ENCODE measurements at places on chromosomes 1 and 21.

DNA sequence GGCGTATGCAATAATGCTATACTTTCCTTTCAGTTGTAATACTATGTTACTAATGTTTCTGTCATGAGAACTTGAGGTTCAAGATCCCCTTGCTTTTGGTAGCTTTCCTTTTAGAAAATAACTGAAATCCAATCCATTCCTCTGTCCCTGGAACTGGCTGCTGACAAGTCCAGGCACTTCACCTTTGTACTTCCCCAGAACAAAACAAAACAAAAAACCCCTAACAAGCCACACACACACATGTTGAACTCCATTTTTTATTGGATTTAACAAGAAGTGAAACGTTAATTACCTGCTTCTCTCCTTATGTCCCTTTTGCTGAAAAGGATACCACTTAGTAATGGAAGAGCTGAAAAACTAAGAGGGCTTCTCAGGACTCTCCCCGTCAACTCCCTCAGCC lies 26.1 kb upstream of the SDC3 start:
- DNase-seq = no peak

DNA sequence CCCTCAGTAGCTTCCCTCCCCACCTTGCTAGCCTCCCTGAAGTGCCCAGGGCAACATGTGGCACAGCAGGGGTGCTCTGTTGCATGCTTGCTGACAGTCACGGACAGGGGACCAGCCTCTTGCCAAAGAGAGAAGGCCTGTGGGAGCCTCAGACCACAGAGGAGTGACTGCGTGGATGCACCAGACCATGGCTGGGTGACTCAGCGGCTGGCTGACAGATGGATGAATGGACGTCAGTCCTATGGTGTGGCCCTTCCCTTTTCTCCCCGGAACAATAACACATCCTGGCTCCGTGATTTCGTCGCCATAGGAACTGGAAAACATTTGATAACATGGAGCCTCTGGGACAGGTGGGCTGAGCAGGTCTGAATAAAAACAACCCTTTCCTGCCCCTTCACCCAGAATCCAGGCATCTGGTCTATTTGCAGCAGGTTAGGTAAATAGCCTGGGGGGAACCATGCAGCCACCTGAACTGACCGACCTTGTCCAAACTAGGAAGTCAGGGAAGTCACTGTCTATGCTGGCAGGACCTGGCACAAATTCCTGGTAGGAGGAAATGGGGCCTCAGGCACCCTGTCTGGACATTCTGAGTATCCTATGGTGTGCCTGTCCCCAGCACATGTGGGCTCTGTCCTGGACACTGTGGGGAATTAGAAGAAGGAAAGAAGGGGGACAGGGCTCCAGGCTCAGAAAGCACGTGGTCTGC lies 53.3 kb downstream of the NENF start:
- DNase-seq = no peak

GRCh38 chr21:29499734-29500343 lies 201.1 kb downstream of the BACH1 start:
- peak; percentile 36 for DNase-seq

DNA sequence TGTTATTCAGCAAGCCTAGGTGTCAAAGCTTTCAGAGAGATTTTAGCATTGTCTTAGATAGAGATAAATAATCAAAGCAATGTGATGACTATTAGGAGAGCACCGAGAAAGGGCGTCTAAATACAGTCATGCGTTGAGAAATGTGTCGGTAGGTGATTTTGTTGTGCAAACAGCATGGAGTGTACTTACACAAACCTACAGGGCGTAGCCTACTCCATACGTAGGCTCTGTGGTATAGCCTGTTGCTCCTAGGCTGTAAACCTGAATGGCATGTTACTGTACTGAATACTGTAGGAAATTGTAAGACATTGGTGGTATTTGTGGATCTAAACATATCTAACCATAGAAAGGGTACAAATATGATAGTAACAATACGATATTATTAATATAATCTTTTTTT lies 31.8 kb downstream of the KIF1B start:
- no peak for DNase-seq

DNA sequence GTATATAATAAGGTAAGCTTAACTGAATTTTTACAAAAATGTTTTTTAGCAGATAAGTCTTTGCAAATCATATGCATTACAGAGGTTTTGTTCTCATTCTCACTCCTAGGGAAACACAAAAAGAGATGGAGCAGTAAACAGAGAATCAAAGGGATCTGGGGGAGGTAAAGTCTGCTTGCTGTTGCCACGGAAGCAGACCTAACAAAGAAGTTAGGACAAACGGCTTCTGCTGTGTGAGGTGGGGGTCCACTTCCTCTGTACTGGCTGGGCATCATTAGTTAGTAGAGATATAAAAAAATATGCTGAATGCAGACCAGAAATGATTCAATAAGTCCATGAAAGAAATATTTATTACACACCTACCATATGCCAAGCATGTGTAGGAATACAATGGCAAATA lies 34.2 kb downstream of the GJA5 start:
- no peak for DNase-seq

DNA sequence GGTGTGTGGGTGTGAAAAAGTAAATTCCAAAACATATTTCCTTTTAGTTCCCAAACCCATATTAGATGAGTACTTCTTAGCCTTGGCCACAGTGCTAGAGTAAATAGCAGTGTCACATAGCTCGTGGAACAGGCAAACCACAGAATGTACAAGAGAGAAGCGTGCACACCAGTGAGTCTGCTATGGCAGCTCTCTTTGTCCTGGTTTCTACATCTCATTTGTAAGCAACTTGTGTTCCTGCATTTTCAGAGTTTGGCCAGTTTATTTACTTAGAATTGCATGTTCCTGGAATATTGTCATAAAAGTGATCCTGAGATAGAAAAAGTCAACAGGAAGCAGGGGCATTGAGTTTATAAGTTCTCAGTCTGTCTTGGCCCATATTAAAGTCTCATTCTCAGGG lies 142.1 kb downstream of the DHRS3 start:
- DNase-seq = no peak

DNA sequence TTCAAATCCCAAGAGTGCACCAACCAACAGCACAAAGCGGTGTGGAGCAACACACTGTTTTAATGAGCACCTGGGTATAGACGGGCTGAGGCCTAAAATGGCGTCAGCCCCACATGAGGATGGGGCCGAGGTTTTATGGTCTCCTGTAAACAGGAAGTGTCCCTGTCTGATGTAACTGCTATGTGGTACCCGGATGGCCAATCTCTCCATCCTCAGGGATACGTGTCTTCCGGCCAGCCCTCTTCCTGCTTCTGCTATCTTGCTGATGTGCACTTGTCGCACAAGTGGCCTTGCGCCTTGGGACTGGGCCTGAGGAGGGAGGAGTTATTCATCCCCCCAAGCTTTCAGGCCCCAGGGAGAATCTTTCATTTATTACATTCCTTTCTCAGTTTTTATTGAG lies 73.5 kb downstream of the CNST start:
- no peak for DNase-seq

DNA sequence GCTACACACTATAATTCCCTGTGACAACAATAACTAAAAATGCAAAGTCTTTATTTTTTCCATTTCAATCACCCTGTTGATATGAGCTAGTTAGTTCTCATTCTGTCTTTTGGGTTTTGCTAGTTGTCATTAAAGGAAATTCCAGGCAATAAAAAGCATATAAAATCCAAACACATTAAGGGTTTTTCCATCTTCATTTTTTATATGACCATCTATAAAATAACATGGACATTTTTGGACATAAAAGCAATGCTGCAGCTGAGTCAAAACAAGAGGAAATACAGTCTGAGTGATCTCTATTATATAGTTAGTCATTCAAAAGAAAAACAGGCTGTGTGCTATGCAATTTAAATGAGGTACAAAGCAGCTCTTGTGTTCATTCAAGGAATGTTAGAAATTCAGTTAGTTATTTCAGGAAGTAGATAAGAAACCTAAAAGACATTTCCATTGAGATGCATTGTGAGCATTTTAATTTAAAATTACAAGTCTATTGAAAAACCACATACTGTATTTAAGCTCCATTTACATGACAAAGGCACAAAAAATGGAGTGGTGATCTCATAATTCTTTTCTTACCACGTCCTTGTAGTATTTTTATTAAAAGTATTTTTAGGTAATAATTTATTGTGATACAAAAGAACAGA lies 67.3 kb upstream of the BCL10 start:
- no peak for DNase-seq

DNA sequence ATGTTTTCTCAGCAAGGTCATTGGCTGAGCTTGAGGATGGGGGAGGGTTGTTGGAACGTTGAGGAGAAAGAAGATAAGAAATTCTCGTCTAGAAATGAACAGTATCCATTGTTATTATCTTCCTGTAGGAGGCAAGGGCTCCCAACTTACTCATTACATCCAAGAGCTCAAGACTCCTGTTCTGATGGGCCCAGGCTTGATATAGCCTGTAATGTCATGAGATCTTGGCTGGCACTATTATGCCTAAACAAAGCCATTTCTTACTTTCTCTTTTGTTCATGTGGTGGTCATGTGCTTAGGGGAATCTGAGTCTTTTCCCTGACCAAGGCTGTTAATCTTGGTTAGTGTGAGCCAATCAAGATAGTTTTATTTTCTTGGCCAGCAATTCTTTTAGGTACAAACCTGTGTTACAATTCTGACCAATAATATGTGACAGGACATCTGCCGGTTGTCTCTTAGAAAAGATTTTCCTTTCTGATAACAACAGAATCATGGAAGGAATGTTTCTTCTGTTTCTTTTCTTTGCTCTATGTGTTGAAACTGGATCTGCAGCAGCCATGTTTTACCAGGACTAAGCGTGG lies 15.2 kb upstream of the IGSF3 start:
- no peak for DNase-seq

DNA sequence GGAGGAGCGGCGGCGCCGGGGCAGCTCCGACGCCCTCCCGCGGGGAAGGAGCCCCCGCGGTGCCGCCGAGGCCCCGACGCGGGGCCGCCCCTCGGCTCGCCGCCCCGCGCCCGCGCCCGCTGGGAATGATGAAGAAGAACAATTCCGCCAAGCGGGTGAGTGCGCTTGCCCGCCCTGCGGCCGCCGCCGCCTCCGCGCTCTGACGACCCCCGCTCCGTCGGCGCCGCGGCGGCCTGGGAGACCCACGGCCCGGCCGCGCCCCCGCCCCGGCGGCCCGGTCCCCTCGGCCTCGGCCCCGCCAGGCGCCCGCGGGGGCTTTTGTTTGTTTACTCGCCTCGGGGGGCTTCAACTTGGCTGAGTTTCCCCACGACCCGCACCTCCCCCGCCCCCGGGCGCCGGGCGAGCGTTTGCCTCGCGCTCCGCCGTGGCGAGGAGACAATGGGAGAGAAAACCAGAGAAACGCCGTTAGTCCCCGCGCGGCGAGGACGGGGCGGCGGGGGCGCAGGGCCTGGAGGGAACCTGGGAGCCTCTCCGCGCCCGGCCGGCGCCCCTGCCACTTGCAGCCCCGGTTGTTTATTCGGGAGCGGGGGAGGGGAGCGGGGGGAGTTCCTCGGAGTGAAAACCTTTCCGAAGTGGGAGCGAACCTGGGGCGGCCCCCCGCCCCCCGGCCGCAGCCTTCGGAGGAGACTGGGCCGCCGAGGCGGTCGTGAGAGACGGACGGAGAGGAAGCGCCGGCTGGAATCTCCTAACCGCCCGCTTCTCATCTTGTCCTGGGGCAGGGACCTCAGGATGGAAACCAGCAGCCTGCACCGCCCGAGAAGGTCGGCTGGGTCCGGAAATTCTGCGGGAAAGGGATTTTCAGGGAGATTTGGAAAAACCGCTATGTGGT lies 661 bp downstream of the PLEKHO1 start:
- DNase-seq = no peak

DNA sequence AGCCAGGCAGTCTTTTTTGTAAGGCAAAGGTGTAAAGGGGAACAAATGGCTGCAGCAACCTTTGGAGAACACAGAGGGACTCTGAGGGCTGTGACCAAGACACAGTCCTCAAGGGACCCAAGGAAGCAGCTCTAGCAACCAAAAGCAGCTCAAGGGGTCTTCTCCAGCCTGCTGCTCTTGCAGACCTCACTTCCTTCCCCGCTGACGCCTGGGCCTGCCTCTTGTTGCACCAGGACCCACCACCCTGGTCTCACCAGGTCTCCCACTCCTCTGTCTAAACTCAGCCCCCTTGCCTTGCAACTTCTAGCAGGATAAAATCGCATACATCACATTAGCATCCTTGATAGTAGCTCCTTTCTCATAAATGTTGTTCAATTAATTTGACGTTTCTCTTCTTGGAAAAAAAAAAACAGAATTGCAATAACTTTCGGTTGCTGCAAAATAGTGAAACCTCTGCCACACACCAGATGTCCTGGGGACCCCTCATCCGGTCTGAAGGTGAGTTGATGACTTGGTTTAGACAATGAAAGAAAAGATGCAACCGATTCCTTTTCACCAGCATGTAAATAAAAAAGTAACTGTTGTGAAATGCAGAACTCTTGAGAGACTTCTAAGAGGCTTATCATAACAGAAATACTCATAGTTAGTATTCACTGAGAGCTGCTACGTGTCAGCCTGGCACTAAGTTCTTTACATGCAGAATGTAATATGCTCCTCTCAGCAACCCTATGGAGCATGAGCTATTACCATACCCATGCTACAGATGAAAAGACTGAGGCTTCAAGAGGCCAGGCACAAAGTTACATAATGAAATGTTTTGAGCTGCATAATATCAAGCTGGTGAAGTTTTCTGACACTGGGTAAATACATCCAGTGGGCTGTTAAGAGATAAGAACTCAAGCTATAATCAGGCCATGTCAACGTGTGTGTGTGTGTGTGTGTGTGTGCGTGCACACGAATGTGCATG lies 58.5 kb downstream of the UMODL1 start:
- DNase-seq = no peak

GRCh38 chr1:51410568-51411460 lies 80.5 kb upstream of the TTC39A start:
- peak; percentile 42 for DNase-seq

DNA sequence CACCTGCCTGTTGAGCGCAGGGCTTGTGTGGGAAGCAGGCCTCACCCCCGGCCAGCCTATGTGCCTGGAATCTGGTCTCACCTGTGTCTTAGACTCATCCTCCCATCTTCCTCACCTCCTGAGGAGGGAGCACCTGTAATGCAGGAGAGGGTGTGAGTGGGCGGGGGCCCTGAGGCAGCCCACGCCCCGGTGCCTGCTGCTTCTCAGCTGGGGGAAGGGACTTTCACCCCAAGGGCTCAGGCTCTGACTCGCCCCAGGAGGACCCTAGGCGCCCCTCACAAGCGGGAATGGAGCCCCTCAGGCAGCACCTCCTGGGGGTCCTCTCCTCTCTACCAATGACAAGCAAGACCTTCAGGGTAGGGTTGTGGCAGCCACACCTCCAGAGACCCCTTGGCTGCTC lies 6.7 kb upstream of the ZNF670 start:
- DNase-seq = no peak

- DNase-seq = no peak
Measured at GRCh38 chr1:239612379-239612778, 226.0 kb downstream of the CHRM3 start.

- no peak for DNase-seq
Measured at GRCh38 chr1:209250861-209251636, 332.5 kb upstream of the CAMK1G start.

GRCh38 chr1:230306169-230306568 lies 120.0 kb downstream of the PGBD5 start:
- DNase-seq = no peak

GRCh38 chr1:94110021-94110761 lies 10.8 kb downstream of the ABCA4 start:
- no peak for DNase-seq

GRCh38 chr1:93575621-93576284 lies 105.9 kb downstream of the BCAR3 start:
- DNase-seq = no peak

GRCh38 chr1:7108251-7108650 lies 323.0 kb downstream of the CAMTA1 start:
- no peak for DNase-seq
